Activated effector memory CD4-positive, alpha-beta T cell treated with Interleukin-2 at 50 U/mL for 16 hours (primary cell): ENCODE measurements at places on chromosomes 5 and 9.

DNA sequence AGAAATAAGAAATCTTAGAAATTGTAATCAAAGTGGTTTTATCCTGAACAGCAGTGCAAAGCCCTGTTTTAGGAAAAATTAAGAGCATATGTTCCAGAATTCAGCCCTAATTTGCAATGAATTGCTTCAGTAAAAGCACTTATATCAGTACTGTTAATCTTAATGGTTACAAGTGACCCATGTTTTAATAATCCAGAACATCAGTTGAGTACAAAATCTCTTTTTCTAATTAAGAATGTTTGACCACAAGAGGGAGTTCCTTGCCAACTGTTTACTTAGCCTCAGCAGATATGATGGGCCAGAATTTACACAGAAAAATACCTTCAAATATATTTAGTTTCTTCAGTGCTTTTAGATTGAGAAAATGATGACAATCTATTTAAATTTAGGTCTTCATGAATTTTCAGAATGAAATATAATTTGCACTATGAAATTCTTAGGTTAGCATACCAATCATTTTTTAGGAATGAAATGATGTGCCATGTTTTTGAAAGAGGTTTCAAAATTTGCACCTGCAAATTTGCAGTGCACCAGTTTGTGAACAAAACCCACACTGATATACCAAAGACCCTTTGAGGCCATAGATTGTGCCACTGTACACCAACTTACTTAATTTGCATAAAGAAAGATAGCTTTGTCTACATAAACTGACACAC is 926.3 kb upstream of the ARRDC3 start:
- no peak for DNase-seq

GRCh38 chr5:71905834-71906711 is 187.0 kb downstream of the CARTPT start:
- DNase-seq, result no peak

DNA sequence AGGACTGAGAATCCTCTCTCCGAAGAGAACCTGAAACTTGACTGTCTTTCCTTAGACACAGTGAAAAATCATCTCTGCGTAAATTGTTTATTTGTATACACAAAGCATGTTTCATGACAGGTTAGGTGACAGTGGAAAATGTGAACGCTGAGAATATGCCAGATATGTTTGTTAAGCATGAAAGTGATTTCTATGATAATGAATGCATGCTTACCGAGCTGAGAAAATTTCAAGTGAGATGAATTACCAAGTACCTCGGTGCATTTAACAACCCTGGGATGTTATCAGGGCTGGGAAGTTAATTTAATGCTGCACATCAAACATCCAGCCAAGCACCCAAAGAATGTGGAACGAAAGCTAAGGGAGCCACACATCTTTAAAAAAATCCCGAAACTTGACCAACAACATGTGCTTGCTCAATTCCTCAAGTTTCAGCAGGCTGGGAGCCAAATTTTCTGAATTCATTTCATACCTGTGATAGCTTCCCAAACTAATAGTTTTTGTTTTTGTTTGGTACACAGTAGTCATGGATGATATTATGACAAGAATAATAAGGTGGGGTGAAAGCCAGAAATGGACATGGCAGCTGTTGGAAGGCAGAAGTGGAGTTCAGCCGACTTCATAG is 336.9 kb downstream of the ARHGEF28 start:
- no peak for DNase-seq

- no peak for DNase-seq
Observed at GRCh38 chr5:54794135-54794975, 191.0 kb downstream of the ESM1 start.

- no peak for DNase-seq
Observed at GRCh38 chr9:124629600-124629999, 122.4 kb upstream of the NR5A1 start.

DNA sequence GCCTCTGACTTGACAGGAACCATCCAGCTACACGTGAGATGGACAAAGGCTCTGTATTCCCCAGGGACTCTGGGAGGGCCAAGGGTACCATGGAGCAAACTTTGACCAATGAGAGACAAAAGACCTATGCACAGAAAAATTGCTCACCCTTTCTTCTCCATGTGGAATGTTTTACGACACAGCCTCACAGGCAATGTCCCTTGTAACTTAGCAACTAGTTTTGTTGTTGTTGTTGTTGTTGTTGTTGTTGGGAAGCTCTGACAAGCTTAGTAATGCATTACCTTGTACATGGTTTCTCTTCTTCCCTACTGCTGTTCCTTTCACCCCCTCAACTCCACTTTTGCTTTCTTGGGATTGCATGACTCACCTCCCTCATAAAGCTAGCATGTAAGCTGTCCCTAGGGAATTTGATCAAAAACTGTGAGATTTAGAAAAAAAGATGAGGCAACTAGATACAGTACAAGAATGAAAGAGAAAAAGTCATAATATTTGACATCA is 550.9 kb downstream of the RAB3C start:
- DNase-seq, result no peak

- no peak for DNase-seq
Observed at GRCh38 chr9:132481053-132481849, 71.2 kb downstream of the CFAP77 start.

- DNase-seq, result no peak
Observed at GRCh38 chr5:122723606-122724352, 51.1 kb upstream of the SNX2 start.

- no peak for DNase-seq
Observed at GRCh38 chr9:36867241-36867640, 166.8 kb downstream of the PAX5 start.

DNA sequence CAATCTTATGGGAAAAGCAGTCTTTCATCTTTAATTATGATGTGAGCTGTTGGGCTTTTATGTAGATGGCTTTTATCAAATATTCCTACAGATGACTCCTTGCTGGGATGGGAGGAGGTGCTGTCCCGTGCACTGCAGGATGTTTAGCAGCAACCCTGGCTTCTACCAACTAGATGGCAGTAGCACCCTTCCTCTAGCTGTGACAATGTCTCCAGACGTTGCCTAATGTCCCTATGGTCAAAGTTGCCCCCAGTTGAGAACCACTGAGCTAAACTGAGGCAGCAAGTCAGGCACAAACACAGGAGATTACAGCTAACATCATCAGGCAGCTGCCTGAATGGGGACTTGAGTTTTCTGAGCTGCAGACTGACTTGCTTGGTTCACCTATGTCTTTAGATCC is 401.9 kb upstream of the PDE4D start:
- DNase-seq, result no peak

GRCh38 chr9:129669141-129669718 is 3.8 kb downstream of the PRRX2 start:
- DNase-seq, result no peak

GRCh38 chr9:95005278-95006143 is 279.0 kb downstream of the AOPEP start:
- DNase-seq, result no peak

GRCh38 chr9:22452415-22453010 is 5.9 kb downstream of the DMRTA1 start:
- peak; percentile 9 for DNase-seq

DNA sequence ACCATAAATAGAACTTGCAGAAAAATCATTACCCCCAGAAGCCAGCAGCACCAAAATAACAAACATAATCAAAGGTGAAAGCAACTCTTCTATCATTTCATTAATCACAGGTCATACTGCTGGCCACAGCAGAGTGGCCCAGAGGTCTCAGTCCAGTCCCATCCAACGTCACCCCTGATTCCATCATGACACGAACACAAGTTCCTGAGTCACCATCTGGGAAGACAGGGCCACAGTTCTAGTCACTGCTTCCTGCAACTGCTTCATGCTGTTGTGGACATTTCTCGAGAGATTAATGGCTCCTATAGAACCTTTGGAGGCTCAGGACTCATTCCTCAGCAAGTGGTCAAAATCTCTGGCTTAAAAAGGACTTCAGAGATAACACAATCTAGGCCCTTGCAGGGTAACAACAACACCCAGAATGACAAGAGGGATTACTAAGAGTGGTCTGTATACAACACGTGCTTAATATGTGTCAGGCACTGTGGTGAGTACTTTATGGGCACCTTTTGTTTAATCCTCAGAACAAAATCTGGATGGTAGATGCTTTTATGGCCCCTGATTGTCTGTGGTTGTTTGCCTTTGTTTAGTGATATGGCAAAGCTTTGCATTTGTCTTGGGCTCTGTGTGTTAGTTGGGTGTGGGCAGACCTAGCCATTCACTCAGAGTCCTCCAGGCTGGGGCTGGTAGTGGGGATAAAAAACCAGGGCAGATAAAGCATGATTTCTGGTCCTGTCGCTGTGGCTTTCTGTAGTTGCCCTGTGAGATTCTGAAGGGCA is 184.3 kb downstream of the DAB2IP start:
- no peak for DNase-seq

- DNase-seq, result no peak
Observed at GRCh38 chr9:20478786-20479185, 143.5 kb downstream of the MLLT3 start.

GRCh38 chr9:630817-631216 is 210.7 kb upstream of the DMRT1 start:
- DNase-seq, result no peak

DNA sequence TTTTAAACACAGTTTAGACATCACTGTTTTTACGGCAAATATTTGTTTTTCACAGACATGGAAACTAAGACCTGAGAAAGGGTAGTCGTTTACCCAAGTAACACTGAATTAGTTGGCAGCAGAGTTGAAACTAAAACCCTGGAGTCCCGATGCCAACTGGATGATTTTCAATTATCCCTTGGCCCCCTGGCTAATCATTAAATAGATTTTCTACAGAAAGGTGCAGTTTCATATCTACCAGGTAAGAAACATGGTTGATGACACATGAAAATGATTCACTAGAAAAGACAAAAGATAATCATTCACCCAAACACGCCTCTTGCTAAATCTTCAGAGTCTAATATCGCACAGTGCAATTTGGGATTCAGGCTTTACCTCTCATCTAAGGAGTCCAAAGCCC is 136.9 kb downstream of the SEMA5A start:
- DNase-seq, result no peak

GRCh38 chr9:7668541-7668940 is 131.0 kb downstream of the DMAC1 start:
- no peak for DNase-seq

GRCh38 chr5:106097340-106097739 is 1573.4 kb downstream of the EFNA5 start:
- DNase-seq, result no peak

DNA sequence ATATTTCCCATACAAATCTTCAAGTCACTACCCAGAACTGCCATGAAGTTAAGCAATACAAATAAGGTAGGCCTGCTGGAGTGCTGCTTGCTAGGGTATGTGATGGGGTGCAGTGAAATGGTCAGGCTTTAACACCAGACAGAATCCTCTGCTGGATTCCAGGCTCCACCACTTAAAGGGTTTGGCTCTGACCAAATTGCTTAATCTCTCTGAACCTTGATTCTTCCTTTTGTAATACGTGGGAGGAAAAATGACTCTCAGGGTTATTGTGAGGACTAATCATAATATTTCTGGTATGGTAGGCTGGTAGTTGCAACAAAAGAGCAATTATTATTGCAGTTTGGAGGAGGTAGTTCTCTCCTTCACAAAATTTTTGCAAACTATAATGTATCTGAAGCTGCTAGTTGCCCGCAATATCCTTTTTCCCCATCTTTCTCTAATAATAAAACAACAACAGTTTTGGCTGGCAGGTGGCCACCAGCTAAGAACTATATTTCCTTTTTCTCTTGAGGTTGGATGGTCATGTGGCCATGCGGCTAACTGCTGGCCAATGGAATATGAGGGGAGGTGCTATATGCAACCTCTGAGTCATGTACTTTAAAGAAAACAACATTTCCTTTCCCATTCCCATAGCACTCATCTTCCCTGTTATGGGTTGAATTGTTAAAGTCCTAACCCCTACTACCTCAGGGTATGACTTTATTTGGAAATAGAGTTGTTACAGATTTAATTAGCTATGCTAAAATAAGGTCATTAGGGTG is 44.1 kb downstream of the CCL28 start:
- no peak for DNase-seq

DNA sequence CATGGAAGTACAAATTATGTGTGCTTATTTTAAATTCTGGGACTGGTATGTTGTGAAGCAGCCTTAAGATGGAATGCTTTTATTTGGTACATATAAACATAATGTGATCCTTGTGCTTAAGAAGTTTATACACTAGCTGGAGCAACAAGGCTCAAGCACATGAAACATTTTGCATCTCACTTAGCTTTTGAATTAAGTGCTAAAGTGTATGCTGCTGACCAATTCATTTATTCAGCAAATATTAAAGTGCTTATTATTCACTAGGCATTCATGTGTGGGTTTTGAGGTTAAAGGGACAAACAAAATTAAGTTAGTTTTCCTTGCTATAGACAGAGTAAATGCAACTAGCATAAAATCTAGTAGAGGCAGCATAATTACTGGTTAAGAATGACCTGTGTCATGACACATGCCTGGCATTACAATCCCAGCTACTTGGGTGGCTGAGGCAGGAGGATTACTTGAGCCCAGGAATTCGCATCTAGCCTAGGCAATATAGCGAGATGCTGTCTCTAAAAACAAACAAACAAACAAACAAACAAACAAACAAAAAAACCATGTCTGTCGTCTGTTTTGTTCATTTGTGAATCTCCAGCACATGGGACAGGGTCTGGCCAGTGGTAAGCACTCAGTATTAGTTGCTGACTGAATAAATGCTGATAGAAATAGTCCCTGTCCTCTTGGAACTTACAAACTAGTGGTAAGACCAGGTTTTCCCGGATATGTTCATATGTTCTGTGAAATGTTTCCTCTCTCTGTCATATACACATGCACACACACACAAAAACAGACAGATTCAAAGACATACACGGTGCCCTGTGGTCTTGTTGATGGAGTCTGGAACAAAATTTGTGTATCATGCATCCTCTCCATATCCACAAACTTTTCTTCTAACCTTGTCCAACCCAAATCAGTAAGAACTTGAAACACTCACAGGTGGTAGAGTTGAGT is 41.9 kb upstream of the TNFAIP8 start:
- no peak for DNase-seq

DNA sequence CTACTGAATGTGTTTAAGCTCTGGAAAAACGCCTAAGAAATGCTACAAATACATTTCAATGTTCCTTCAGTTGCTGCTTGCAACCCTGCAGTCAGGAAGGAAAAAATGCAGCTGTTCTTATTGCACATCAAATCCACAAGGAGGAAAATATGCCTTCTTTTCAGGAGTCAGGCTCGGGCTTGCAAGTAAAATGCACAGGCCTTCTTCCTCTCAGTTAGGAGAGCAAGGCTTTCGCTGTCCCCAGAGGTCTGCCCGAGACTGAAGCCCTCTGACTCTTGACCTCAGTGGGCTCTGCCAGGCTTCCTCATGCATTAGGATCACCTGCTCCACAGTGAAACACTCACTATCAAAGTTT is 899 bp upstream of the SHC3 start:
- no peak for DNase-seq

DNA sequence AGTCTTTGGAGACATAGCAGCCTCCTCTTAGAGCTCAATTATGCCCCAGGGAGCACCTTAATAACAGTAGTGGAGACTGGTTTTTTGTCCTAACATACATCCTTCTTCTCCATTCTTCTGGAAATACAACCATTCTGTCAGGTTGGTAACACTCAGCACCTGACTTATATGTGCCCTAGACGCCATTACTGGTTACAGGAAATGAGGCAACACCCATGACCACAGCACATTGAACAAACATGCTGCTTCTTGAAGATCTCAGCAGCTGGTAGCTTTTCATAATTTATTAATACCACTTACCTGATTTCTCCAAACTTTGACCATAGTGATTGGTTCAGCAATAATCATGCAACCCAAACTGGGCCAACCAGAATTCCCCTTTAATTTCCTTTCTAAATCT is 25.1 kb upstream of the TRPM3 start:
- DNase-seq, result no peak

GRCh38 chr9:26334706-26335105 is 557.9 kb downstream of the CAAP1 start:
- no peak for DNase-seq

- no peak for DNase-seq
Observed at GRCh38 chr9:97847474-97848214, 5.4 kb upstream of the FOXE1 start.
